ENCODE measurements at places on chromosomes 5 and 9.

DNA sequence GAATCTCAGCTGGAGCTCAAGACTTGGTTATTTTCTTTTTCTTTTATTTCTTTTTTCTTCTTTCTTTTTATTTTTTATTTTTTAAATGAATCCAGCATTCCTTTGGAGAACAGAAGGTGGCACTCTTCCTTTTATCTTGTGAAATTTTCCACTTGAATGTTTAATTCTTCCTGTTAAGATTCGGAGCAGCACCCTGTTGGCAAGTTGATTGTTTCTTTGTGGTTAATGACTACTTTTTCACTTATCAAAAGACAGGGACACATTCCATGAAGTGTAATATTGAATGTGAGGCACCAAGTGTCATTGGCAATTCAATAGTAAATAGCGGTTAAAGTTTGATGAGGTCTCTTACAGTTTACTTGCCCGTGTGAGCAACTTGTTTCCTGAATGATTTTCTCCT is 240.5 kb upstream of the CHD1 start:
- DNase-seq, result peak; percentile 1

DNA sequence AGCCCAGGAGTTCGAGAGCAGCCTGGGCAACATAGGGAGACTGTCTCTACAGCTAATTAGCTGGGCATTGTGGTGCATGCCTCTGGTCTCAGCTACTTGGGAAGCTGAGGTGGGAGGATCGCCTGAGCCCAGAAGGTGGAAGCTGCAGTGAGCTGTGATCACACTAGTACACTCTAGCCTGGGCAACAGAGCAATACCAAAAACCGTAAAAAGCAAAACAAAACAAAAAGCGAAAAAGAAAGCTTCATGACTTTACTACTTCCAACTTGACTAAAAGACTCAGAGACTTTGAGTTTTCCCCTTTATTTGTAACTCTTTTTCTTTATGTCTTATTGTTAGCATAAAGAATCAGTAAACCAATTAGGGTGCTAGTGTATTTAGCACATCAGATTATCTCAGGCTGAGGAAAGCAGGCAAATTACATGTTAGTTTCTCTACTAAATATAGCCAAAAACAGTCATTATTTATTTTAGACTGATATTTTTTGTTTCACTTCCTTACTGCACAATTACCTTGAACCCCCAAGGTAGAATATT is 5.4 kb downstream of the RAD17 start:
- no peak for DNase-seq

DNA sequence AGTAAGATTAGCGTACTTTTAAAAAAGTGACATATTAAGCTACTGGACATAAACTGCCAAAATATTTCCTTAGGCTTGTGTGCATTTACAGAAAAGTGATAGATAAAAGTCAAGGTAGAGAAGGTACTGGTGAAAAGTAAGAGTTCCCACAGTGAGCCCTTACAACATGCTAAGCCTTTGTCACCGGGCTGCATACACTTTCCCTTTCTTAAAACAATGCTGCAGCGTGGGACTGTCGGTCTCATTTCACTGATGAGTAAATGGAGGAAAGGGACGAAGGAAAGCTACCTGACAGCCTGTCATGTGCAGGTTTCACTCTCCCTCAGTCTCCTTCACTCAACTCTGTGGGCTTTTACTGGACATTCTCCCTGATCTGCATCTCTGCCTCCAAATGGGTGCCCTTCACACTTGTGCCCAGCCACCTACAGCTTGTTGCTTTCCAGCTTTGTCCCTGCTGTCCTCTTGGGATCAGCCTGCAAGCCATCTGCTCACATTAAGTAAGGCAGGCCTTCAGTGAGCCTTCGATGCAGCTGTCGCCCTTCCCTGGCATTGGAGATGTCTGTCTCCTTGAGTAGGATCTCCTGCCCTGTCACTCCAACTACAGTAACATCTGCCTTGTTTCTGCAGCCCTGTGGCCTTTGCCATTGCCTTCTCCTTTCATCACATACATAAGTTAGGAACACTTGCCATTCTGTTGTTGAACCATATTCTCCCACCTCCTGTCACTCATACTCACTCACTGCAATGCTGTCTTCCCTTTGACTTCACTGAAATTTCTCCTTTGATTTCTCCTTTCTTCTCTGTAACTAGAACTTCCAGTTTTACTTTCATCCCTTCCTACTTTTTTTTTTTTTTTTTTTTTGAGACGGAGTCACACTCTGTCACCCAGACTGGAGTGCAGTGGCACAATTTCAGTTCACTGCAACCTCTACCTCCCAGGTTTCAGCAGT is 9.3 kb upstream of the ROPN1L start:
- DNase-seq, result no peak

- DNase-seq, result peak; percentile 22
Observed at GRCh38 chr9:104810421-104811339, 46.8 kb downstream of the NIPSNAP3B start.

GRCh38 chr5:3393920-3394597 is 201.6 kb upstream of the IRX1 start:
- no peak for DNase-seq

- no peak for DNase-seq
Observed at GRCh38 chr5:168953351-168953750, 347.6 kb downstream of the SLIT3 start.

DNA sequence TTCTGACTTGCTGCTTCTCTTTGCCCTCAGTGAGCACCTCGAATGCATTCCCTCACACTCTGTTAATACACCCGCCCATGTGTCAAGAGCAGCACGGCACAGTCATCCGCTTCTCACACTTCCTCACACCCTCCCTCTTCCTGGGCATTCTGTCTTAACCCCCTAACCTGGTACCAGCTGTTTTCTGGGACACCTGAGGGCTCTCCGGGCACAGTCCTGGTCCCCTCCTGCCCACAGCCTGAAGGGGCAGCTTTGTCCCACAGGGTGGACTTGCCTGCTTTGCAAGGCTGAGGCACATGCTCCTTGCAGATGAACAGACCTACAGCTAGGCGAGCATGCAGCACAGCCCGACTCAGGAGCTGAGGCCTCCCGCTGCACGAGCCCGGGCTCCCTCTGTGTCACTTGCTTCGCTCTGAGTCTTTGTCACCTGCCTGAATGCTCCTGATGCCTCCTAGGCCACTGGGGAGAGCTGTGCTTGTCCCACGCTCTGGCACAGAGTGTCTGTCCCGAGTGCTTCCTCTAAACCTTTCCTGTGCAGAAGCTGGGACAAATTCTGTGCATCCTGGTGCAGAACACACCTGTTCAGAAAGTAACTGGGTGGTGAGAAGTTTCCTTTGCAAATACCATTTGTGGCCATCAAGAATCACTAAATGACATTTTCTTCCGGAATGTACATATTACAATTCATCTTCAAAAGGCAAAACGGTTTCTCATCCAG is 47.8 kb downstream of the AHRR start:
- no peak for DNase-seq

DNA sequence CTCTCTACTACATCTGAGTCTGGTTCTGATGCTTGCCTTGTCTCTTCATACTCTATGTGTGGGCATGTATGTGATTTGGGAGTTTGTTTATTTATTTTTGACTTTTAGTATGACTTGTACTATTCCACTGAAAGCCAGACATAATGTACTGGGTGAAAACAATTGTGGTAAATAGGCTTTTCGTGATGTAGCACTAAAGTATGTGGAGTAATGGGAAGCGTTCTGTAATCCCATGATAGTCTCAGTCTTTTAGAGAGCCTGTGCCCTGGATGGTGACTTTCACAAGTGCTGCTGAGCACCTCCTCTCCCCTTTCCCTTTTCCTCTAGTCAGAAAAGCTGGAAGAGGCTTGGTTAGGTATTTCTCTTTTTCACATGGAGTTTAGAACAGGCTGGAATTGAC is 85.8 kb upstream of the S1PR3 start:
- no peak for DNase-seq

GRCh38 chr5:107428303-107428813 is 242.4 kb downstream of the EFNA5 start:
- DNase-seq, result peak; percentile 8

- DNase-seq, result no peak
Observed at GRCh38 chr5:138722544-138723177, 30.6 kb upstream of the CTNNA1 start.

DNA sequence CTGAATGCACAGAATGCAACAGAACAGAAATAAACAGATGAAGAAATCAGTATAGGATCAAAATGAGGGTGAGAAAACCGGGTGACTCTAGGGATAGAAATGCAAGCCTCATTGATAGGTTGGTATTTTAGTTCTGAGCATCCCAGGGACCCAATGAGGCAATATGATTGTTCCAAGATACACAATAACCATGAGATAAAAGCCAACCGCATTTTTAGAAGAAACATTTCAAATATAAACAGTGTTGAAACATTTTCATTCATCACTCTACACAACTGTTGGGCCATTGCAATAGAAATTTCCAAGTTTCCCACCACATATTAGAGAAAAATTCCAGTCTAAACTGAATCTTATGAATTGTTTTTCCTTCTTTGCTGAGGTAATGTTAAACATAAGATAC is 452.3 kb upstream of the PTGER4 start:
- DNase-seq, result peak; percentile 87

DNA sequence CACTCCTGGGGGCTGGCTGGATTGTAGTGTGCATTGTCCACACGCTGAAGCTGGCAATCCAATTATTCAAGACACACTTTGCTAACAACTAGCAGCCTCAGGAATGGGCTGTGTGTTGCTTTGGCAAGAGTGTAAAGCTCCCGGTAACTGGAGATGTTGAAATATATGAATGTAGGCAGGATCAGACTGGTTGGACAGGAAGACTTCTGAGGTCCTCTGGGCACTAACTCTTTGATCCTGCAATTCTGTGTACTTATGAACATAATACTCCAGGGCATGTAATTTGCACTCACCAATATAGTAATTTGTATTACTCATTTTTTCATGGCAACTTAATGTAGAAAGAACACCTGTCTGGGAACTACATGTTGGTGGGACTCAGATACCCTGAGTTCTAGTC is 106.7 kb upstream of the SLC28A3 start:
- DNase-seq, result no peak

- no peak for DNase-seq
Observed at GRCh38 chr5:134129411-134130238, 15.1 kb downstream of the TCF7 start.

DNA sequence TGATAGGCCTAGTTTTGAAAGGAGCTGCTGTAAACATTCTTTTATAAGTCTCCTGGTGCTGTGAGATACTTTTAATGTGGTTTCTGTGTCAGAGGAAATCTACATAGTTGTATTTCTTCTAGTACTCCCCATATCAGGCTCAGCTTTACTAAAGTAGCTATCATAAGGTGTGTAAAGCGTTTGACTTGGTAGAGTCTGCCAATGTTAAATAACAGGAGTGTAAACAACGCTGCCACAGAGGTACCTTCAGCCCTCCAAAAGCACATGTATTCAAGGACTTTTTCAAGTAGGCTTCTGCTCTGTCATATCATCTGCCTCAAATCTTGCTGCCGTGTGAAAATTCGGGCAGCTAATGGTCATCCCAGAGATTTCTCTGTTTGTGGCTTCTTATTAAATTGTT is 142.7 kb downstream of the ZSWIM6 start:
- DNase-seq, result no peak

DNA sequence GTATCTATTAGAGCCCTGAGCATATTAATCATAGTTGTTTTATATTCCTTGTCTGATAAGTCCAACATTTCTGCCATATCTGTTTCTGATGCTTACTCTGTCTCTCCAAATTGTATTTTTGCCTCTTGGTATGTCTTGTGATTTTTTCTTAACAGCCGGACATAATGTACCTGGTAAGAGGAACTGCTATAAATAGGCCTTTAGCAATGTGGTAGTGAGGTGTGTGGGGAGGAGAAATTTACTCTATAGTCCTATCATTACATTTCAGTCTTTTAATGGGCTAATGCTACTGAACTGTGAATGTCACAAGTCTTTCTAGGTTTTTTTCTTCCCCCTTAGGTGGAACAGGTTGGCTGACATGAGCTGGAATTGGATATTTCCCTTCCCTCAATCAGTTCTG is 176.1 kb upstream of the FGF10 start:
- no peak for DNase-seq

GRCh38 chr9:4020755-4021296 is 279.0 kb downstream of the GLIS3 start:
- DNase-seq, result no peak

- no peak for DNase-seq
Observed at GRCh38 chr5:135317286-135317685, 81.7 kb downstream of the MACROH2A1 start.

DNA sequence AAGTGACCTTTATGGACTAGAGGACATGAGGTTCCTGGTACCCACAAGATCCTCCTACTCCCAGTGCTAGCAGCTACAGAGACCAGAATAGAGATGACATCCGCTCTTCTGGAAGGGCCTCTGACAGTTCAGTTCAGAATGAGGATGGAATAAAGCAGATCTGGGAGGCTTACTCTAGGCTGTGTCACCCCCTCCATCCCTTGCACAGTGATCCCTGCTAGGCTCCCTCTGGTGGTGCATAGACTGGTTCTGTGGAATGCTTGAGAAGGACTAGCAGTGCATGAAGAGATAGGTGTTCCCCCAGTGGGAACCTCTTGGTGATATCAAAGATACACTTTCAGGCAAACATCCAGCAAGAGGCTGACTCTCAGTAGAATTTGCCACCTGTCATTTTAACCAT is 83.0 kb downstream of the NPR3 start:
- DNase-seq, result no peak

DNA sequence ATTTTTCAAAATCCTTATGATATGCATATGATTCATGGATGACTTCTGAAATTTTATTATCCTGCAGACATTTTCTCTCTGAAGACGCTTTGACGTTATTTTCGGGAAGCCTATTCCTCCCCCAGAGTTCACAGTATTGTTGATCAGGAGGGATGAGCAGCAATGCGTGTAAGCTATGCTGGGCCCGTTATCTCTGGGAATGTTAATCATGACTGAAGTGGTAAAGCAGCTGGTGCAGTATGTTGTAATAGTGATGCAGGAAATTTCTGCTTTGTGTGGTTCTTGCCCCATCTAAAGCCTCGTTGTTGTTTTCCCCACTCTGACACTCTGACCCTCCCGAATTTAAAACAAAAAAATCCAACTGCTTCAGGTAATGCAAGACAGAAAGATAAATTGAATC is 1797.8 kb upstream of the WWC1 start:
- DNase-seq, result no peak

DNA sequence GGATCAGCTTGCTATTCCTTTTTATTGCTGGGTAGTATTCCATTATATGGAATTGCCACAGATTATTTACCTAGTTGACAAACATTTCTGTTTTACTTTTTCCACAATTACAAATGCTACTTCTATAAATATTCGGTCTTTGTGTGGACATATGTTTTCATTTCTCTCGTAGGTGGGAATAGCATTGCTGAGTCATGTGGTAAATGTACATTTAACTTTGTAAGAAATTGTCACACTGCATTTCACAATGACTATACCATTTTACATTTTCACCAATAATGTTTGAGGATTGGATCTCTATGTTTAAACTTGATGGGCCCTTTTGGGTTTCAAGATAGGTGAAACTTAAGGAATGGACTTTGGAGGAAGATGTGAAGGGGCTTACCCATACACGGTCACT is 19.7 kb downstream of the RAI14 start:
- DNase-seq, result no peak

GRCh38 chr9:4035777-4036176 is 264.1 kb downstream of the GLIS3 start:
- DNase-seq, result no peak

- no peak for DNase-seq
Observed at GRCh38 chr5:43338862-43339261, 25.6 kb upstream of the HMGCS1 start.
